ENCODE measurements at places on chromosomes 2 and 18. TPM values are rescaled to one million over a fixed set of nuclear protein-coding genes. Genes with fewer than 3 reads are reported as not detected.

Gene RTP5
- not detected for polyA plus RNA-seq

Gene TANK
- polyA plus RNA-seq = 61.0 TPM

Gene ALK
- polyA plus RNA-seq = 0.04 TPM

Gene EGR4
- polyA plus RNA-seq = not detected

Gene ZSWIM2
- polyA plus RNA-seq = not detected

Gene SNRNP200
- polyA plus RNA-seq = 208 TPM

Gene CDKL4
- 2.0 TPM for polyA plus RNA-seq

Gene KDSR
- 40.8 TPM for polyA plus RNA-seq

Gene SATB2
- polyA plus RNA-seq = 3.6 TPM

Measured in right lung (tissue), 10 donors.